Activated T-cell treated with anti-CD3 and anti-CD28 coated beads, Interleukin-2, amount 50 U/mL, for 4 hours (primary cell): ENCODE measurements at places on chromosomes 13 and 19.

- no peak for DNase-seq
Observed at GRCh38 chr19:338421-338820, 6.2 kb downstream of the MIER2 start.

DNA sequence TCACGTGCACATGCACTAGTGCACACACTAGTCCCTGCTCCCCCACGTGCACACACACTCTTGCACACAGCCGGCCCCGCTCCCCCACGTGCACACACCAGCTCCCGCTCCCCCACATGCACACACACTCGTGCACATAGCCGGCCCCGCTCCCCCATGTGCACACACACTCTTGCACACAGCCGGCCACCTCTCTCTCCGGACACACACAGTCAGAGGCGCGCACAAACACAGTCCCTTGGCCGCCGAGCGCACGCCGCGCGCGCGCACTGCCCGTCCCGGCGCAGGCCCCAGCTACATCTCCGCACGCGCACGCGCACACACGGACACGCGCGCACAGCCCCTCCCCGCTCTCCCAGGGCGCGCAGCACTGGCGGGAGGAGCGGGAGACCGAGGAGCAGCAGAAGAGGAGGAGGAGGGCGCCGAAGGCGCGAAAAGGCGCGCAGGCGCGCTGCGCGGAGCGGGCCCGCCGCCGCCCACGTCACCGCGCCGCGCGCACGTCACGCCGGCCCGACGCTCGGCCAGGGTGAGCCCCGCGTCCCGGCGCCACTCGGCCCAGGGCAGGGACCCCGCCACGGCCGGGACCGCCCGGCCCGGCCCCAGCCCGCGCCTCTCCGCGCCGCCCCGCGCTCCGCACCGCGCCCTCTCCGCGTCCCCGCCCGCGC is at the start of gene TFDP1:
Gene TFDP1 (plus strand): TSS at position 549 of the 665 bp plus-strand sequence. CDS start 1,085 bp downstream, outside the sequence.
- DNase-seq: peak; percentile 38

- DNase-seq: no peak
Observed at GRCh38 chr19:8135946-8136618, 13.3 kb downstream of the FBN3 start.

DNA sequence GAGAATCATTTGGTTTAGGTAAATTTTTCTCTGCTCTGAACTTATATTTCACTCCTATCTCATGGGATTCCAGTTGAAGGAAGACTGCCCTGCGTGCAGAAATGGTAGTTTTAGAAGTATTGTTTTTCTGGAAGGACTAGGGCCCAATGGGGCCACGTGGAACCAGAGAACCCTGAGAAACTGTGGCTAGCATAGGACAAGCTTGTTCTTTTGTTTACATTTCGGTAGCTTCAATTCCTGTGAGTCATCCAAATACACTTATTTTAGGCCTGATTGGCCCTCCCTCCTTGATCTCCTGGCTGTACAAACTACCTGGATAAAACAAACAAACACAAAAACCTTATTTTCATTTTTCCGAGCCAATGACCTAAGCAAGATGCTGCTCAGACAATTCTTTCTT is 124.0 kb downstream of the ITGBL1 start:
- no peak for DNase-seq

- no peak for DNase-seq
Observed at GRCh38 chr13:24982333-24982999, 113.5 kb upstream of the PABPC3 start.

DNA sequence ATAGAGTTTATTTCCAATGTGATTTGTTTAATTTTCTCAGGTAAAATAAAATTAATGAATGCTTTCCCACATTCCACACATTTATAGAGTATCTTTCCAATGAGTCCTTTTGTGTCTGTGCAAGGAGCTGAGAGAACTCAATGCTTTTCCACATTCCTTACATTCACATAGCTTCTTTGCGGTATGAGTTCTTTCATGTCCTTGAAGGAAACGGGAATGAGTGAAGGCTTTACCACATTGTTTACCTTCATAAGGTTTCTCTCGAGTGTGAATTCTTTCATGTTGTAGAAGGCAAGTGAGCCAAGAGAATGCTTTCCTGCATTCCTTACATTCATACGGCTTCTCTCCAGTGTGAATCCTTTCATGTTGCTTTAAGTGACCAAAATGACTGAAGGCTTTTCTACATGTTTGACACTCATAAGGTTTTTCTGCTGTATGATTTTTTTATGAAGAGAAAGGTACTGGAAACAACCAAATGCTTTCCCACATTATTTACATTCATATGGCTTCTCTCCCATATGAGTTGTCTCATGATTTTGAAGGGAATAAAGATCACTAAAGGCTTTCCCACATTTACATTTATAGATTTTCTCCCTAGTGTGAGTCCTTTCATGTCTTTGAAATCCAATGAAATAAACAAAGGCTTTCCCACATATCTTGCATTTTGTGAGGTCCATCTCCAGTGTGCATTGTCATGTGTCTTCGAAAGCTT is 14.4 kb upstream of the ZNF442 start:
- no peak for DNase-seq

GRCh38 chr13:111879719-111880118 is 187.2 kb upstream of the SOX1 start:
- no peak for DNase-seq

DNA sequence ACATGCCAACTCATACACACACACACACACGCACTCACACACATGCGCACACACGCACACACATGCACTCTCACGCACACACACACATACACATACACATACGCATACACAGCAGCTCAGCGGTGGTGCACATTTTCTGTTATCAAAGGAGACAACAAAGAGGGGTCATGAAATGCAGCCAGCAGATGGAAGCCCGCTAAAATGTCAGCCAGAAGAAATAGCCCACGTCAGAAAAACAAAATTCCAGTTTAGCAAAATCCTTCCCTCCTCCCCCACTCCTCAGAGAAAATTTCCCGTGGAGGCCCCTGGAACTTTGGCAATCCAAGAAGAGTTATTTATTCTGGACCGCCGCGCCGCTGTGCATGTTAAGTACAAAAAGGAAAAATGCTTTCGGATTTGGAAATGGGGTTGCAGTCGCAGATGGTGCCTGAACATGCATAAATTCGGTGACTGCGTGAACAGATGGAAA is 114.6 kb upstream of the VSTM2B start:
- DNase-seq: no peak

GRCh38 chr19:48123907-48124651 is 13.5 kb upstream of the PLA2G4C start:
- no peak for DNase-seq

- no peak for DNase-seq
Observed at GRCh38 chr13:98746968-98747367, 5.5 kb downstream of the SLC15A1 start.

DNA sequence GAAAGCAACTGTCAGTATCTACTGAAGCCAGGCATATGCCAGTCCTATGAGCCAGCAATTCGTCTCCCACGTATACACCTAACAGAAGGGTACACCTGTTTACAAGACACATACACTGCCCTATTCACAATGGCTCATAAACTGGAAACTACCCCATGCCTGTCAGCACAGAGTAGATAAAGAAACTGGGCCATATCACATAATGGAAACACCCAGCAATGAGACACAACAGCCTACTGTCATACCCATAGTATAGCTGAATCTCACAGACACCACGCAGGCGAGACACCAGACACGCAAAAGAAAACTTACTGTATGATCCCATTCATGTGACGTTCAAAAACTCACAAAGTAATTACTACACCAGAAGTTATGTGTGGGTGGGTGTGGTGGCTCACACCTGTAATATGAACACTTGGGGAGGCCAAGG is 15.7 kb downstream of the NOSIP start:
- DNase-seq: peak; percentile 38

GRCh38 chr13:24110011-24110410 is 50.5 kb upstream of the SPATA13 start:
- DNase-seq: no peak

DNA sequence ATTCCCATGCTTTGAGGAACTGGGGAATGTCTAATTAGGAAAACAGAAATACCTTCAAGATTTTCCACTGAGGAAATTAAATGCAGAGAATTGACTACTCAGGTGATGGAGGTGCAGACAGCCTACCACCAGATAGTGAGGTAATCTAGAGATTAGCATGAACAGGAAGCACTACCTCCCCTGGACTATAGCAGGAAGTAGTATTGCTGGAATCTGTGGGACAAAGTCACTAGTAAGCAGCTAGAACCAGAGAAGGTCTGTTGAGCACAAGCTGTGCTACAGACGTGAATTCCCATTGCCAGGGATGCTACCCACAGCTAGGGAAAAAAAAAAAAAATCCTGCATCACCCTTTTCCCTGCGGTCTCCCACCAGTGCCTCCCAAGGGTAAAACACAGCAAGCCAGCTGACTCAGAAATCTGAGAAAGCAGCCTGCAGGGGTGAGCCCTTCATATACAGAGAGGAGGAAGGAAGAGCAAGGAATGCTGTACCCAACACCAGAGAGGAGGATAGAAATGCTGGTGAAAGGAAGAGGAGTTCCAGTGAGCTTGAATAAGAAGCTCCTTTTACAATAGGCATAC is 10.2 kb downstream of the ENOX1 start:
- no peak for DNase-seq

- no peak for DNase-seq
Observed at GRCh38 chr19:14686411-14686810, 3.4 kb upstream of the ZNF333 start.

DNA sequence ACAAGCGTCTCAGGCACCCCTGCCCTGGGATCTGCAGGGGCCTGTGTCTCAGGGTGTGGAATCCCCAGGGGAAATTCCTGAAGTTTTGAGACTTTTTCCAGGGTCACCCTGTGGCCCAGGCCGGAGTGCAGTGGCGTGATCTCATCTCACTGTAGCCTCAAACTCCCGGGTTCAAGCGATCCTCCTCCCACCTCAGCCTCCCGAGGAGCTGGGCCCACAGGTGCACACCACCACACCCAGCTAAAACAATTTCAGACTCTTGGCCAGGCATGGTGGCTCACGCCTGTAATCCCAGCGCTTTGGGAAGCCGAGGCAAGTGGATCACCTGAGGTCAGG is 4.0 kb downstream of the CAPN12 start:
- DNase-seq: no peak
